ENCODE measurements at places on chromosomes 4 and X. TPM values are rescaled to one million over a fixed set of nuclear protein-coding genes. Genes with fewer than 3 reads are reported as not detected.

HAND2 gene
- not detected for total RNA-seq

DNA sequence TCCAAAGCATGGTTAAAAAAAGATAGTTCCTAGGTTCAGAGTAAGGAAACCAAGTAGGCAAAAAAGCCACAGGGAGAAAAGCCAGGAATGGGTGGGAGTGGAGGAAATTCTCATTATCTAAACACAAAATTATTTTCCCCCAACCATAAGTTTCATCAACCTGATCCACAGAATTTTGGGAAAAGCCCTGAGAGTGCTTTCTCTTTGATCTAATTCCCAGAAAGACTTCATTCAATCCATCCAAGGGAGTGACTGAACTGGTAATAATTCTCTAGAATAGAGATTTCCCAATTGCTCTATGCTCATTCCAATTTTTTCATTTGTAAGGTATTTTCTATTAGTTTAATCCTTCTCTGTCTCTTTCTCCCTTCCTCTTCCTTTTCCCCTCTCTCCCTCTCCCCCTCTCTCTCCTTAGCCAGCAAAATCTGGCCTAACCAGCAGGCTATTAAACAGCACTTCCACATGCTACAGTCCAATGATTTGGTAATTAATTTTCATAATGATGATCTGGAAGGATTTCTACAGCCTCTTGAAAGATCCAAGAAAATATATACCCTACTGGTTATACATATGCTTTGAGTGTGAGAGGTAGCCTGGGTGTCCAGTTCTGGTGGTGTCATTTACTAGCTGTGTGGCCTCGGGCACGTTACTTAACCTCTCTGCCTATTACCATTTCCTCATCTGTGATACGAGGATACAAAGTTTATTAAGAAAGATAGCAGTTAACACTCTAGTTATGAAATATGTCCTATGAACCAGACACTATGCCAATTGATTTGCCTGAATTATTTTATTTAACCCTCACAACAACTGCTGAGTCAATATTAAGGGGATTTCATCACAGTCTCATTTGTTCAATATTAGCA is 251.5 kb upstream of the RASGEF1B start:
- no peak for DNase-seq

DNA sequence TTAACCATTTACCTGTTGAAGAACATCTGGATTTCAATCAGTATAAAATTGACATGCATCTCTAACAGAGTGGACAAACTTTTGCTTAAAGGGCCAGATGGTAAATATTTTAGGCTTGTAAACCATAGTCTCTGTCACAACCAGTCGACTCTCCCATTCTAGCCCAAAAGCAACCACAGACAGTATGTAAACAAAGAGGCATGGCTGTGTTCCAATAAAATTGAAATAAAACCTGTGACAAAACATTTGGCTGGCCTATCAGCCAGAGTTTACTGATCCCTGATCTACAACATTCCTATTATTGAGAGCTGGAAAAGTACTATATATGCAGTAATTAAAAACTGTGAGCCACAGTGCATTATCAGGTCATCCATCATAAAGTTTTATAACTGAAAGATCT is 3.2 kb downstream of the CENPC start:
- DNase-seq: no peak

- DNase-seq: no peak
Observed at GRCh38 chr4:120059036-120059435, 7.6 kb downstream of the MAD2L1 start.

DNA sequence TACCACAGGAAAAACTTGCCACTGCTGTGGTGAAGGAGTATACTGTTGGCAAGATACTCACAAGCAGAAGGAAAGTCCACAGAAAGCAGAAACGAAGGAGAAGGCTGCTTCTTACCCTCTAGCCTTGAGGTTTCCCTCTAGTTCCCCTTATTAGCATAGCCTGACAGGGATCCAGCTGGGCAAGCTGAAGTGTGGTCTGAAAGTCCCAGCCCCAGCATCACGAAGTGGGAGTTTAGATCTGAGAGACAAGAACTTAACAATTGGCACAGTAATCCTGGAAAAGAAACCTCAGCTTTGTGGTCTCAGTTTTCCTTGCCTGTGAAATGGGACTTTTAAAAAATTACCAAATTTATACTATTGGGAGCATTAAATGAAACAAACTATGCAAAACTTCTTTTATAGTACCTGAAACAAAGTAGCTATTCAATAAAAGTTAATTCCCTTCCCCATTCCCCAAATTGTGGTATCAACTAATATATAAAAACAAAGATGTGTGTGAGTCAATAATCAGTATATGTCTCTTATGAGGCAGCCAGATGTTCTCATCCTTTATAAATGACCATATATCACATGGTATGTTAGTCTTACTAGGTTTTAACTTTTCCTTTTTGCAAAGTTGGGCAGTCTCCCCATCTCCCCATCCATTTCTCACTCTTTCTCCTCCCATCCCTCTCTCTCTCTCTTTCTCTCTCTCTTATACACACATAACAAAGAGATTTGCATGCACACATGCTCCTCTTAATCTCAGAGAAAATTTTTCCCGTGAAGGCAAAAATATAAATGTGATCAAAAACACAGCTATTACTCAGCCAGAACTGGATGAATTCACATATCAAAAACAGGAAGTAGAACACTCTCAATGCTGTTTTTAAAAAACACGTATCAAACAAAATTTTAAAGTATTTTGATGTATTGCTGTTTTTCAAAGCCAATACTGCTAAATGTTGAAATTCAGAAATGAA is 57.8 kb downstream of the SCFD2 start:
- no peak for DNase-seq

GRCh38 chrX:140766024-140766611 is 56.6 kb downstream of the LINC00632 start:
- DNase-seq: peak; percentile 45
